Left cardiac atrium (tissue), 4 donors: ENCODE measurements at places on chromosomes 4 and X.
A peak's percentile ranks its signal among the peaks of the same experiment; 100 is the strongest.

GRCh38 chr4:94595880-94596483, 144.2 kb downstream of the PDLIM5 start:
- no peak for DNase-seq

DNA sequence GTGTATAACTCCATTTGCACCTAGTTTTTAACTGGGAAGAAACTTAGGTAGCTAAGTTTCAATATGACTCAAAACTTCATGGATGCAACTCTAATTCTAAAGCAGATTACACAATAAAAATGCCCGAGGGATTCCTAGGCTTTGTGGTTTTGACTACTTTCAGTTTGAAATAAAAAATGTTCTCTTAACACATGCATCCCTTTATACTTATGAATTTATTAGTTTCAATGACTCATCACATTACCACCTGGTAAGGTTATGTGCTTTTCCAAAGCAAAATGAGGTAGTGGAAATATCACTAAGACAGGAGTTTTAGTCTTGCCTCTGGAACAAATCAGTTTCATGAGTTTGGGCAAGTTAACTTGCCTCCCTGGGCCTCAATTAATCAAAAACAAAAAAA, 125.5 kb downstream of the OPHN1 start:
- no peak for DNase-seq

- DNase-seq, result no peak
Observed at GRCh38 chr4:160238790-160239189, 1135.9 kb downstream of the RAPGEF2 start.

DNA sequence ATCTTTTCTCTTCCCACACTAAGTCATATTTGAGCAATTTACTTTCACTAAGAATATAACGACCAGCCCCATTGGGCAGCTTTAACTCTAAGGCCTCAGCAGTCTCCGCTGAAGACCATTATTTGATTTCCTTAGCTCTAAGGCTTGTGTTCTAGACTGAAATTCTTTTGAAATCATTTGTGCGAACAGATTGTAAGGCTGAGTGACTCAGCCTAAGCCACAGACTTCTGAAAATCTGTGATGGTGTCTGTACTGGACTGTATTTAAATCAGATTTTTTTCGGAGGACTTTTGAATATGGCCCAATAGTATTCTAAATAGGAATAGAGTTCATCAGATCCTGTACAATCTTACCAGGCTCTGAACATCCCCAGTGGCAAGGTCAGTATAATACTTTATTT, 150.3 kb upstream of the TECRL start:
- DNase-seq, result no peak

DNA sequence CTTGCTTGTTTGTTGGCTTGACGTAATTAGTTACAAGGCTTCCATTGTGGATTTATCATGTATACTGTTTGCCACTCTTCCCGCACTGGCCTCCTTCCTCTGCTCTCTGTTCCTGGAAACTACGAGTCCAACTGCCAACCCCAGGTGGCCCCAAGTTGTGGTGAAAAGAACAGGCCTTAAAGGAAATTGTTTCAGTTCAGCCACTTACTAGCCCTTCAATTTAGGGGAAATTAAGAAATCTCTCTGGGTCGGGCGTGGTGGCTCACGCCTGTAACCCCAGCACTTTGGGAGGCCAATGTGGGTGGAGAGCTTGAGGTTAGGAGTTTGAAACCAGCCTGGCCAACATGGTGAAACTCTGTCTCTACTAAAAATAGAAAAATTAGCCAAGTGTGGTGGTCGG, 28.0 kb downstream of the RBM47 start:
- peak; percentile 20 for DNase-seq
